ENCODE measurements at places on chromosomes 4 and X.

DNA sequence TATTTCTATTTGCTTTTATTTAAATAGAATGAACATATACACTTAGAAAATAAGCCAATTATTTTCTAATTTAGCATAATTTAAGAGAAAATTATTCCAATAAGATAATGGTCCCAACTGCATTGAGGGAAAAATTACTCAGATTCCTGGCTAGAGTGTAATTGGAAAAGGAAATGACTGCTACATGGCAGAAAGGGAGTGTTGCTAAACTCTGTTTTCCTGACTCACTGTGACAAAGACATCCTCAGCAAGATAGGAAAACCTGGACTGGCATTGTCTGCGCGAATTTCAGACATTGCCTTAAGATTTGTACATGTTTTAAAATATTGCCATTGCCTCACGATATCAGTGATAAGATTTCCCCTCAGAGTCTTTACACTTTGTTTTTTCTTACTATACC, 8.2 kb downstream of the TNIP3 start:
- DNase-seq = no peak

GRCh38 chr4:93693141-93693540, 135.4 kb upstream of the ATOH1 start:
- no peak for DNase-seq

DNA sequence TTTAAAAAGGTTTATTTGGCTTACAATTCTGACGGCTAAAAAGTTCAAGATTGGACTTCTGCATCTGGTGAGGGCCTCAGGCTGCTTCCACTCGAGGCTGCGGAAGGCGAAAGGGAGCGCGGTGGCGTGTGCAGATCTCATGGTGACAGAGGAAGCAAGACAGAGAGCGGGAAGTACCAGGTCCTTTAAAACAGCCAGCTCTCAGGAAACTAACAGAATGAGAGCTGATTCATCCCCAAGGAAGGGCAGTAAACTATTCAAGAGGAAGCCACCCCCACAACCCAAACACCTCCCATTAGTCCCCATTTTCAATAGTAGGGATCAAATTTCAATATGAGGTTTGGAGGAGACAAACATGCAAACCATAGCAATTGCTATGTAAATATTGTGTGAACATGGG, 2144.2 kb upstream of the AGA start:
- DNase-seq = no peak

- DNase-seq = no peak
These were observed 12.3 kb downstream of the PNMA6E start for GRCh38 chrX:153388722-153389459.

DNA sequence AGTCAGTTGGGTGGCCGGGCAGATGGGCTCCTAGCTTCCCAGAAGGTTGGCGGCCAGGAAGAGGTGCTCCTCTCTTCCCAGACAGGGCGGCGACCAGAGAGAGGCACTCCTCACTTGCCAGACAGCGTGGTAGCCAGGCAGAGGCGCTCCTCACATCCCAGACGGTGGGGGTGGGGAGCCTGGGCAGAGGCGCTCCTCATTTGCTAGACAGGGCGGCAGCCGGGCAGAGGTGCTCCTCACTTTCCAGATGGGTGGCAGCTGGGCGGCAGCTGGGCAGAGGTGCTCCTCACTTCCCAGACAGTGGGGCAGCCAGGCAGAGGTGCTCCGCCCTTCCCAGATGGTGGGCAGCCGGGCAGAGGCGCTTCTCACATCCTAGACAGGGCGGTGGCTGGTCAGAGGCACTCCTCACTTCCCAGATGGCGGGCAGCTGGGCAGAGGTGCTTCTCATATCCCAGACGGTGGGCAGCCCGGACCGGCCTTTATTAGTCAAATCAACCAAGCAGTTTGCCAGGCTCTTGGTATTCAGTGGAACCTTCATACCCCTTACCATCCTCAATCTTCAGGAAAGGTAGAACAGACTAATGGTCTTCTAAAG, 13.5 kb upstream of the NONO start:
- no peak for DNase-seq

DNA sequence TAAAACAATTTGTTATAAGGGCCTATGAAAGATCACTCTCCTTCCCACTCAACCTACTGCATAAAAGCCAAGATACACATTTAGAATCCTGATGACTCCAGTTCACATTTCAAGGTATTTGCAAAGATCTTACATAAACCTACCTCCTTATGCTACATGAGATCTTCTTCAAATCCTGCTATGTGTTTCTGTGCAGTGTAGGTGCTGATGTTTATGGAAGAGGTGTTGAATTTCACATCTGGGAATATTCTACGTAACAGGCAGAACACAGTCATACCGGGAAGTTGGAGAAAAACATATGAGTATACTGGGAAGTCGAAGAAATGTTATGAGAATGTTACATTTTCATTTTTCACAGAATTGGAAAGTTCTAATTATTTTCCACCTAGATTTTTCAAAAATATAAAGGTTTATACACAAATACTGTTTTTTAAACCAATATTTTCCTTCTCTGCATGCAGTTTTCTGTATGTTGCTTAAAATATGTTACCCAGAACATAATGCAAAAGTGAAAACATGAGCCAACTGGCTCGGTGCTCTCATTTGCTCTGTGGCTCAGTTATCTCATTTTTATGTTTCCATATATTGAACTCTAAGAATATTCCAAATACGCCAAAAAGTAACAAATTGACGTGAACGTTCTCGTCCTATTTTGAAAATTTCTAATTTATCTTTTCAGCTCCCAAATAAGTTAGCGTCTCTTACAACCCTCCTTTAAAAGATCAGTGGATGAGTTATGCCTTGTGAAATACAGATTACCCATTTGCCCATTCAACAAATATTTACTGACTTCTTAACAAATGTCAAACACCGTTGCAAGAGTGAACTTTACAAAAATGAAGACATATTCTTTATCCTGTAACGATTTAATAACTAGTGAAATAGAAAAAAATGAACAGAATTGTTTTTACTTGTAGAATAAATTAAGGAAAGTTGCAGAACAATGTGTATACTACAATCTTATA, 899.3 kb downstream of the STIM2 start:
- no peak for DNase-seq

All from central memory CD8-positive, alpha-beta T cell (primary cell).